ENCODE measurements at places on chromosomes 3 and 15. TPM values are rescaled to one million over a fixed set of nuclear protein-coding genes. Genes with fewer than 3 reads are reported as not detected.

GRCh38 chr15:88791637-88792036 lies 11.6 kb upstream of the ACAN start:
- H3K27ac ChIP-seq: no peak overlapping the region
- no peaks in the 10 kb centered on the region for H3K4me1 ChIP-seq
- H3K4me3 ChIP-seq: no peak overlapping the region
- H3K36me3 ChIP-seq: no peaks in the 10 kb centered on the region
- no peak for DNase-seq

Gene ATG3
- polyA plus RNA-seq: 60.2 TPM

DNA sequence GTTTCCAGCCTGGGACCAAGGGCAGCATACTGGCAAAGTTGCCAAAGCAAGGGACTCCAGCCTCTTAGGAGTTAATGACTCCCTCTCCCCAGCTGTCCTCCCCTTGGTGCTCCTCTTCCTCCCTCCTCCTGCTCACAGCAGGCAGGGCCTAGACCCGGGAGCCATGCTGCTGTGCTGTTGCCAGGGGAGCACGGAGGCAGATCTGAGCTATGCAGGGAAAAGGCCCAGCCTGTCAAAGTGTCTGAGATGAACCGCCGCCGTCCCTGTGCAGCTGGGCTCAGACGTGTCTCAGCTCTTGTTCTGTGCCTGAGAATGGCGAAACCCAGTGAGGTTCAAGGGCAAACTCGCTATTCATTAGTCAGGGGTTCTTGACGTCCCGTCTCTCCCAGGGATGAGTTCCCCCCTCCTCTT lies 60.8 kb upstream of the POLG start:
- no peak overlapping the region for H3K4me3 ChIP-seq
- no peaks in the 10 kb centered on the region for H3K36me3 ChIP-seq
- no peak for DNase-seq
- peaks cover 14% of the 10 kb centered on the region for H3K4me1 ChIP-seq
- no peak overlapping the region for H3K27ac ChIP-seq
- H3K27me3 ChIP-seq: peaks cover 92% of the 10 kb centered on the region

DNA sequence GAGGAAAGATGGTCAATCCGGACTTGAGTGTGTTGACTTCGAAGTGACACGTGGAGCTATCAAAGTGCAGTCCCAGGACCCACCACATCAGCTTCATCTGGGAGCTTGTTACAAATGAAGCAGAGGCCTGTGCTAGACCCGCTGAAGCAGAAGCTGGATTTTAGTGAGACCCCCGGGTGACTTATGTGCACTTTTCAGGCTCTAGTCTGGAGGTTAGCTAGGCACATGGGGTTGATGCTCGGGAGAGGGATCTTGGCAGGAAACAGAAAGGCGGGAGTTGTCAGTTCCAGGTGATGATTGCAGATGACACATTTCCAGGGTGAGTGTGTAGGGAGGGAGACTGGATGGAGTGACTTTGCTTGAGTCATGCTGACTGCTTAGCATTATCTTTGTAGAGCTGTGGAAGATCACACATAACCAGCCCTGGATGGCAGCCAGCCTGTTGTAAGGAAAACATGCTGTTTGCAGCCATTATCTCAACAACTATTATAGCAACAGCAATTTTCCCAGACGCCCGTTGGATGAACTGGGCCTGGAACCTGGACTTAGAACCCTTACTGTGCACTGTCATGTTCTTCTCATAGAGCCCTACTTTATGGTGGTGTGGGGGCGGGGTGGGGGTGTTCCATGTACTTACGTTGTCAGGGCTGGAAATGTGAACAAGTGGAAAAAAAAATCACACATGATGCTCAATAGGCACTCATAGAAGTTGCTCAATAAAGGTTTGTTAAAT lies 122.4 kb downstream of the THSD4 start:
- peaks cover 24% of the 10 kb centered on the region for H3K4me1 ChIP-seq
- peak; percentile 93 for DNase-seq
- no peaks in the 10 kb centered on the region for H3K36me3 ChIP-seq
- no peak overlapping the region for H3K4me3 ChIP-seq
- peak overlapping the region; percentile 62 for H3K27ac ChIP-seq
- no peaks in the 10 kb centered on the region for H3K27me3 ChIP-seq

GRCh38 chr3:54713455-54713854 lies 214.4 kb downstream of the LRTM1 start:
- H3K36me3 ChIP-seq: no peaks in the 10 kb centered on the region
- DNase-seq: no peak
- no peaks in the 10 kb centered on the region for H3K27me3 ChIP-seq
- no peaks in the 10 kb centered on the region for H3K4me1 ChIP-seq
- no peak overlapping the region for H3K4me3 ChIP-seq

Gene CHRNA7
- polyA plus RNA-seq: 3.0 TPM

DNA sequence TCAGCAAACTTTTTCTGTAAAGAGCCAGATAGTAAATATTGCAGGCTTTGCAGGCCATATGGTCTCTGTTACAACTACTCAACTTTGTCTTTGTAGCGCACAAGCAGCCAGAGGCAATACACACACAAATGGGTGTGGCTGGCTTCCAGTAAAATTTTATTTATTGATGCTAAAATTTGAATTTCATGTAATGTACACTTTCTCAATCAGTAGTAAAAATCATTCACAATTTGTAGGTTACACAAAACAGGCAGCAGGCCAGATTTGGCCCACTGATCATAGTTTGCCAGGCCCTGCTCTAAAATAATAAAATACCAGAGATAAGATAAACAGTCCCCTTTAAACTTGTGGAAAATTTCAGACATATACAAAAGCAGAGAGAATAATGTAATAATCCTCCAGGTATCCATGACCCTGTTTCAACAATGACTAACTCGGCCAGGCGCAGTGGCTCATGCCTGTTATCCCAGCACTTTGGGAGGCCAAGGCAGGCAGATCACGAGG lies 330.3 kb downstream of the SHQ1 start:
- no peaks in the 10 kb centered on the region for H3K27me3 ChIP-seq
- peak; percentile 36 for DNase-seq
- no peaks in the 10 kb centered on the region for H3K36me3 ChIP-seq
- H3K27ac ChIP-seq: peak overlapping the region; percentile 15
- H3K4me1 ChIP-seq: peaks cover 18% of the 10 kb centered on the region

Gene FOXL2NB
- not detected for polyA plus RNA-seq

DNA sequence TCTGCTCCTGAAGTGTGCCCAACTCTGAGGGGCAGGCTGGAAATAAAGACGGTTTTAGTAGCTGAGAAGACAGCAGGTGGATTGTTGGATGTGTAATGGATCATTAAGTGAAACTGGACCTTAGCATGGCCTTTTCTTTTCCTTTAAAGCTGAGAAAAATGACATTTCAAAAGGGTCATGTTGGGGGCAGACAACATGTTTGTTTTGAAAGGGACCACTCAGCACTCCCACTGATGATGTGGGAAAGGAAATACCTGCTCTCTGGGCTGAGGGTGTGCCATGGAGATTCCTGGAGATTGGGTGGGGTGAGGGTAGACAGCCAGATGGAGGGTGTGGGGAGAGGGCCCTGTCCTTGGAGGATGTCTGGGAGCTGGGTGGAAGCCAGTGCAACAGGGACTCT lies 38.4 kb downstream of the ANAPC13 start:
- H3K27me3 ChIP-seq: no peaks in the 10 kb centered on the region
- H3K4me3 ChIP-seq: no peak overlapping the region
- H3K27ac ChIP-seq: no peak overlapping the region
- no peak for DNase-seq
- H3K36me3 ChIP-seq: no peaks in the 10 kb centered on the region
- peaks cover 3% of the 10 kb centered on the region for H3K4me1 ChIP-seq

DNA sequence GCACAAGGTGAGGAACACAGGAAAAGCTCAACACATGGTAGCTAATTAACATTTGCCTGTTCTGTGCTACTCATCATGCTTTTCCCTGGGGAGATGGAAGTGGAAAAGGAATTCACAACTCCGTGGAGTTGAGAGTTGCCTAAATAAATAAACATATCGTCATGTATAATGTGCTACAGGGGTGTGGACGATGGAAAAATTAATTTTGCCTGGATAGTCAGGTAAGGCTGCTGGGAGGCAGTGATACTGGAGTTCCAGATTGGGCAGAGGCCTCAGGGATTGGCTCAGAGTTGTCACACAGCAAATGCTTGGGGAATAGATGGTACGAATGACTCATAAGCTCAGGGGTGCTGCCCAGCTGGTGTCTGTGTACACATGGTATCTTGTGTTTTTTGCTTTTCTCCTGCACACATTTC lies 3.1 kb upstream of the ABHD6 start:
- DNase-seq: peak; percentile 56
- peaks cover 6% of the 10 kb centered on the region for H3K4me1 ChIP-seq
- H3K27ac ChIP-seq: no peak overlapping the region
- H3K36me3 ChIP-seq: no peaks in the 10 kb centered on the region
- H3K4me3 ChIP-seq: no peak overlapping the region

GRCh38 chr3:107970993-107971580 lies 119.7 kb downstream of the CD47 start:
- no peaks in the 10 kb centered on the region for H3K36me3 ChIP-seq
- no peak overlapping the region for H3K4me3 ChIP-seq
- H3K27me3 ChIP-seq: no peaks in the 10 kb centered on the region
- no peak overlapping the region for H3K27ac ChIP-seq
- peaks cover 8% of the 10 kb centered on the region for H3K4me1 ChIP-seq

DNA sequence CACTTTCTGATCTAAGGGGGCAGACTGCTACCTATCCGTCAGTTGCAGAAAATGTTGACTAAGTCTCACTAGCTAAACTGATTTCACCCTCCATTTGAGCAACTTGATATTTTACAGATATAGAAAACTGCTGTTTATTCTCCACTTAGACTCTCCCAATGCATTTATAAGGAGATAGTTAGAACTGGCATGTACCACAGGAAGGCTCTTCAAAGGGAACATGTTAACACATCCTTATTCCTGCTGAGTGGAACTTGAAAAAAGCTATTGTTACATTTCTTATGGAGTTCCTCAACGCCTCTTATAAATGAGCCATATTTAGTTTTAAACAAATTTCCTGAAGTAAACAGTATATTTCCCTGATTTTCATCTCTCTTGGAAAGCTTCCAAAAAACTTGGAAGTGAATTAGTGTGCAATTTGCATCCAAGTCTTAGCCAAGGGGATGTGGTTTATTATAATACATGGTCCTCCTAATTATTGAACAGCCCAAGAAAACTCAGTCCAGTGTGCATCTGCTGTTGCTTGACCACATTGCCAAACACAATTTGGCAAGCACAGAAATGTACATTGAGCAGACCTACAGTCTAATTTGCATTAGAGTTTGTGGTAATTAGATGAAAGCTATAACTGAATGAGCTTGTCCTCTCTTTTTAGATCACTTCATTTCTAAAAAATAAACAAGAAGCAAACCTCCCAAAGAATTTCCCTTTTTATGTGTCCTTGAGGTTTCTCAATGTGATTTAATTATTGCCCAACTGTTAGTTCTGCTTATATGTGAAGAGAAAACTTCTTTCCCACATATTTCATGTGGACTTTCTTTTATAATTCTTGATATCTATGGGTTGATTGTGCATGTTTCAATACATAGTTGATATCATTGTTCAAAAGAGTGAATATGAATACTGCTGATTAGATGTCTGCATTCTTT lies 72.6 kb upstream of the DPH6 start:
- H3K27ac ChIP-seq: no peak overlapping the region
- H3K4me1 ChIP-seq: no peaks in the 10 kb centered on the region
- H3K27me3 ChIP-seq: no peaks in the 10 kb centered on the region

Gene TMEM207
- 1.5 TPM for polyA plus RNA-seq

Gene TRMT10C
- 27.9 TPM for polyA plus RNA-seq

GRCh38 chr3:27508424-27508823 lies 24.2 kb upstream of the SLC4A7 start:
- H3K4me3 ChIP-seq: no peak overlapping the region
- no peaks in the 10 kb centered on the region for H3K36me3 ChIP-seq
- H3K4me1 ChIP-seq: no peaks in the 10 kb centered on the region
- H3K27ac ChIP-seq: no peak overlapping the region
- H3K27me3 ChIP-seq: no peaks in the 10 kb centered on the region

Gene TBC1D21
- not detected for polyA plus RNA-seq

Gene ARPP21
- 0.19 TPM for polyA plus RNA-seq

- no peaks in the 10 kb centered on the region for H3K27me3 ChIP-seq
- H3K4me1 ChIP-seq: no peaks in the 10 kb centered on the region
- no peak for DNase-seq
- no peak overlapping the region for H3K27ac ChIP-seq
- H3K36me3 ChIP-seq: no peaks in the 10 kb centered on the region
- no peak overlapping the region for H3K4me3 ChIP-seq
Measured at GRCh38 chr3:62758296-62759066, 116.7 kb downstream of the CADPS start.

Gene LINGO1
- 8.1 TPM for polyA plus RNA-seq

DNA sequence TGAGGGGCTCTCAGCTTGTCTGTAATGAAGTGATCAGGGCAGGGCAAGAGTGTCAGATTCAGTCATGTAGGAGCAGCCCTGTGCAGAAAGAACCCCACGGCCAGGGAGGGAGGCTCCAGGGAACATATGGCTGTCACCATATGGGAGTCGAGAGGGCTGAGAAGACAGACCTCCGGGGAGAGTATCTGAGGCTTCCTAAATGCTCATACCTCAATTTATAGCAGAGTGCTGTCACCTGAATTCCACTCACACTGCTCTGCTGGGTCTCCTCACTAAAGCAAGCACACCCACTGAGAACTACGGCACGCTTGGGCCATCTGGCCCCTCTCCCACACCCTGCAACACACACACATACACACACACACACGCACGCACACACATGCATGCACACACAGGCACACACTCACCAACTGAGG lies 92.3 kb upstream of the TJP1 start:
- H3K27me3 ChIP-seq: no peaks in the 10 kb centered on the region
- no peaks in the 10 kb centered on the region for H3K36me3 ChIP-seq
- DNase-seq: no peak
- no peak overlapping the region for H3K4me3 ChIP-seq
- H3K4me1 ChIP-seq: peaks cover 20% of the 10 kb centered on the region

Gene CSPG4
- 7.8 TPM for polyA plus RNA-seq

All from hepatocyte (in vitro differentiated cells).